ENCODE measurements at places on chromosomes 3 and 15.

GRCh38 chr15:71752604-71753289 is 57.6 kb upstream of the NR2E3 start:
- peak; percentile 44 for DNase-seq

GRCh38 chr15:70589221-70589620 is 174.1 kb downstream of the UACA start:
- DNase-seq = no peak

DNA sequence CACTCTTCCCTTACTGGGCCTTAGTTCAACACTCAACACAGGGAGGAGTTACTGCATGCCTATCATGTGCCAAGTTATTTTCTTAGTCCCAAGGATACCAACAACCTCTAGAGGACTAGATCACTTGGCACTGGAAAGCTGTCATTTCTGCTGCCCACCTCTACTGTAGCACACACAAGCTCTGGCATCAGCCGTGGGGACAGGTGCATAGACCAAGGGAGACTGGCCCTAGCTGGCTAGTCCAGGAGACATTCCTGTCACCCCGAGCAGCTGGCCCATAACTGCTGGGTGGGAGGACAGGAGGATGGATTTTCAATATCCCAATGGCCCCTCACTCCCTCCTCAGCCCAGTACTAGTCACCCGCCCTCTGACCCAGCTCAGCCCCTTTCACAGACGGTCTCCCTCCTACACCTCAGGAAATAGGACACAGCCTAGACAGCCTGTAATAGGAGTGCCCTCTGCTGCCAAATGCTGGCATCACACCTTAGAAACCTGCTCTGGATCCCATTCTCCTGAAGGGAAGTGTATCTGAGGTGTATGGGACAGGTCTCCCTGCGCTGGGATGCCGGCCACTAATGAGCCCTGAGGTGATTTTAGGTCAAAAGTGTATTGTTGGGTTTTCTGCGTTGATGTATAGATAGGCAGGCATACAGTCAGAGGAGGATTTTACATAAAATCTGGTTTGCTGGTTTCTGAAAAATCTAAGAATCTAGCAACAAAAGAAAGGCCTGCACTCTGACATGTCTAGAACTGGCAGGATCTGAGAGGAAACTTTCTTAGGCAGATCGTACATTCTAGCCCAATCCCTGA is 3.4 kb upstream of the DZIP1L start:
- peak; percentile 85 for DNase-seq

GRCh38 chr15:61115241-61115640 is 113.9 kb downstream of the RORA start:
- DNase-seq = no peak

- no peak for DNase-seq
Observed at GRCh38 chr15:76393614-76394013, 57.0 kb downstream of the ISL2 start.

GRCh38 chr3:181134873-181135272 is 145.3 kb upstream of the DNAJC19 start:
- no peak for DNase-seq

- peak; percentile 16 for DNase-seq
Observed at GRCh38 chr3:31908391-31909097, 72.5 kb downstream of the OSBPL10 start.

DNA sequence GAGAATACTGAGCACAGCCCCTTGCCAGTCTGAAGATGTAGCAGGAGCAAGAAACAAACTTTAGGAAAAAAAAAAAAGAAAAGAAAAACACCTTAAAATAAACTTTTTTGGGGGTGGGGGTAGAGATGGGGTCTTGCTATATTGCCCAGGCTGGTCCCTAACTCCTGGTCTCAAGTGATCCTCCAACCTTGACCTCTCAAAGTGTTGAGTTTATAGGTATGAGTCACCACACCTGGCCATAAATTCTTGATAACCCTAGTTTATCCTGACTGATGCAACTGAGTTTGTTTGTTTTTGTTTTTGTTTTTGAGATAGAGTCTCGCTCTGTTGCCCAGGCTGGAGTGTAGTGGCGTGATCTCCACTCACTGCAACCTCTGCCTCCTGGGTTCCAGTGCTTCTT is 28.4 kb downstream of the GXYLT2 start:
- no peak for DNase-seq

- no peak for DNase-seq
Observed at GRCh38 chr3:59056706-59057105, 6.9 kb upstream of the CFAP20DC start.

DNA sequence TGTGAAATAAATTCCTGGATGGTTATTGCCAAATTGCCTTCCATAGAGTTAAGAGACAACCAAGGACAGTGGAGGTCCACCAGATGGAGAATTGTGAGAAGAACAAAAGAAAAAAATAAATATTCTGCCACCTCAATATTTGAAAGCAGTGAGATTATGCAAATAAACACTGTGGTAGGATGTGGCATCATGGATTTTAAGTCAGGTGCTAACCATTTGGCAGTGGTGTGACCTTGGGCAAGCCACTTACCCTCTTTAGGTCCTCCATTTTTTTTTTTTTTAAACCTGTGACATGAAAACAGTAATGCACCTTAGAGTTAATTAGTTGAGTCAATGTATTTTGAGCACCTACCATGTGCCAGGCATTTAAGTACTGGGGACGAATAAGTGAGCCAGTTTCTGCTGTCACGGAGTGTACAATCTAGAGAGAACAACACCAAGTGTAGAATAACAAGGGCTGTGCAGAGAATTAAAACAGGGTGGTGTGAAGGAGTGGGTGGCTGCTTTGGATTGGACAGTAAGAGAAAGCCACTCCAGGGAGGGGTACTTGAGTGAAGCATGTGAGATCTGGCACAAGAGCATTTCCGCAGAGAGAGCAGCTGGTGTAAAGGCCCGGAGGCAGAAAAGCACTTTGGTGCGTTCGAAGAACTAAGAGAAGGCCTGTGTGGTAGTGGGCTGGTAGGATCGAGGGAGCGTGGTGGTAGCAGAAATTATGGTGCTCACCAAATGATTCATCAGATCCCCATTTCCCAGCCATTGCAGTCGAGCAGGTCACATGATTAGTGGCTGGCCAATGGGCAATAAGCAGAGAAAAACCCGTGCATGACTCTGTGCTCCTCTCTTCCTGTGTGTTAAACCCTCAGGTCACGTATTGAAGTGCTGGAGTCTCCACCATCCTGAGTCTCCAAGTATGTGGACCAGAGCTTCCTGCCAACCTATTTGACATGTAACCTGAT is 39.2 kb downstream of the CCK start:
- DNase-seq = no peak

- no peak for DNase-seq
Observed at GRCh38 chr15:52287114-52287513, 8.5 kb downstream of the MYO5C start.

GRCh38 chr3:108208831-108209230 is 13.4 kb downstream of the IFT57 start:
- no peak for DNase-seq

All from endothelial cell (in vitro differentiated cells).